ENCODE measurements at places on chromosomes 2 and 18. TPM values are rescaled to one million over a fixed set of nuclear protein-coding genes. Genes with fewer than 3 reads are reported as not detected.

DNA sequence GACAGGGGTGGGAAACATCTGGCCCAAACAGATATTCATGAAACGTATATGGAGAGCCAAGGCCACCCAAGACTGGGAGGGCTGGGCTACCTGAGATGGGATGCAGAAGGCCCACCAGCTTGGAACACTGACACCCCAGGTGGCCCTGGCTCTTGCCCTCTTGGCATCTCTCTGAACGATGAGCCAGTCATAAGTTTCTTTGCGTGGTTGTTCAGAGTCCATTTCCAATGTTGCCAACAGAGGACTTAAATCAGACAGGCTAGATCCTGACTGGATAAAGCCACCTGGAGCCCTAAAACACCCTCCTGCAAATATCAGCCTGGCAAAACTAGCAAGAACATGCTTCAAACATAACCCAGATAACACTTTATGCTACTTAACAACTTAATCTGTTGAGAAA is 42.6 kb downstream of the LPIN2 start:
- H3K27ac ChIP-seq, result peak overlapping the region; percentile 89
- peak overlapping the region; percentile 88 for H3K4me3 ChIP-seq
- peaks cover 82% of the 10 kb centered on the region for H3K36me3 ChIP-seq
- peaks cover 55% of the 10 kb centered on the region for H3K4me1 ChIP-seq

DNA sequence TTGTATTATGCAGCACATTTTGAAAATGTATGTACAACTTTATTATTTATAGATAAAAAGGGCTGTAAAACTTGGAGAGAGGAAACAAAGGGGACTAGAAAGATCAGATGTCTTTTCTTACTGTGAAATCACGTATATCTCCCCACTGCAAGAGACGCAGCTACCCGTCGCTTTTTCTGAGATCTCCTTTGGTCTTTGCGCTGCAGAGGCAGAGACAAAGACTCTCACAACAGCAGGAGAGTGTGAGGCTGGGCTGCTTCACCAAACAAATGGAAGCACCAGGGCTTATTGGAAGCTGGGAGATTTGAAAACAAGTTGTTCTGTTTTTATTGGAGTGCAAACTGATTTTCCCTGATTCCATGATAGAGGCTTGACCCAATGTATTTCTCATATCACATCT is 129.0 kb upstream of the PARD3B start:
- no peak for ATAC-seq
- H3K4me3 ChIP-seq, result no peak overlapping the region
- H3K4me1 ChIP-seq, result no peaks in the 10 kb centered on the region
- H3K36me3 ChIP-seq, result no peaks in the 10 kb centered on the region

Gene PROKR1
- not detected for total RNA-seq

GRCh38 chr2:113132414-113133021 is 5.1 kb downstream of the IL1RN start:
- peak overlapping the region; percentile 54 for H3K27ac ChIP-seq
- no peak for ATAC-seq
- no peaks in the 10 kb centered on the region for H3K27me3 ChIP-seq
- H3K36me3 ChIP-seq, result peaks cover 9% of the 10 kb centered on the region
- peaks cover 5% of the 10 kb centered on the region for H3K4me1 ChIP-seq

Gene ABCA12
- not detected for total RNA-seq

Gene FARSB
- total RNA-seq, result 23.2 TPM

GRCh38 chr2:393711-394696 is 106.1 kb upstream of the ALKAL2 start:
- H3K4me3 ChIP-seq, result peak overlapping the region; percentile 81
- ATAC-seq, result peak; percentile 97
- H3K27me3 ChIP-seq, result no peaks in the 10 kb centered on the region
- H3K4me1 ChIP-seq, result peaks cover 10% of the 10 kb centered on the region
- no peaks in the 10 kb centered on the region for H3K36me3 ChIP-seq
- peak overlapping the region; percentile 74 for H3K27ac ChIP-seq

- H3K27me3 ChIP-seq, result peaks cover 3% of the 10 kb centered on the region
- H3K4me3 ChIP-seq, result no peak overlapping the region
- no peak for ATAC-seq
- H3K36me3 ChIP-seq, result no peaks in the 10 kb centered on the region
Observed at GRCh38 chr2:110946902-110947301, 173.8 kb upstream of the BCL2L11 start.

DNA sequence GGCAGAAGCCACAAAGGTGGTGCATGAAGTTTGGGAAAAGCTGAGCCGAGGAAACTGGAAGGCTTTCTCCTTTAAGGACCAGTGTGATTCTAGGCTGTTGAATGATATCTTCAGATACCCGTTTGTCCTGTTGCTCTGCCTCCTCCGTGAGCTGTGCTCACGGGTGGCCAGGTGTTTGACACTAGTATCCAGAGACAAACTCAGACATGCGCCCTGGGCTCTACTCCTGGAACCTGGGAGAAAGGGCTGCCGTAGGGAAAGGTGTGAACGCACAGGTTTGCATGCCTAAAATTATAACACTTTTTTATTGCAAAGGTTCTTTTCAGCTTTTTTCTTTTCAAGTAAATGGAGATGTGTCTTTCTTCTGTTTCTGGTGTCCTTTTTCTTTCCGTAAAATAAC is 81.6 kb downstream of the AGAP1 start:
- H3K36me3 ChIP-seq, result no peaks in the 10 kb centered on the region
- H3K4me3 ChIP-seq, result no peak overlapping the region
- no peak overlapping the region for H3K27ac ChIP-seq
- no peaks in the 10 kb centered on the region for H3K4me1 ChIP-seq
- peaks cover 13% of the 10 kb centered on the region for H3K27me3 ChIP-seq

Gene FZD7
- total RNA-seq, result 1.6 TPM

Gene MYO5B
- total RNA-seq, result 0.29 TPM

DNA sequence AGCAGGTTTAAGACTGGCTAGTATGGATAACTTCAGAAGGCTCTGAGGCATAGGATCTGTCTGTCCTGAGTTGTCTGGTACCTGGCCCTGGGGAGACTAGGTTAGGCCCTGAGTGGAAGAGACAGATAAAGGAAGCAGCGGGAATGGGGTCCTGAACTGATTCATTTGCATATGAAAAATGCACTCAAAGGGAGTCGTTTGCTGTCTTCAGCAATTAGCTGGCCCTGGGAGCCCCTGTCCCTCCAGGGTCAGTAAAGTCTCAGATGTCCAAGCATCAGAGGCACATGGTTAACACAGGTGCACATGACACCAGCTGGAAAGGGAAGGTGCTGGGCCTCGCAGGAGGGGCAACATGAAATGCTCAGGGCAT is 172.4 kb downstream of the ACOXL start:
- H3K36me3 ChIP-seq, result no peaks in the 10 kb centered on the region
- H3K4me3 ChIP-seq, result no peak overlapping the region
- peaks cover 6% of the 10 kb centered on the region for H3K4me1 ChIP-seq

DNA sequence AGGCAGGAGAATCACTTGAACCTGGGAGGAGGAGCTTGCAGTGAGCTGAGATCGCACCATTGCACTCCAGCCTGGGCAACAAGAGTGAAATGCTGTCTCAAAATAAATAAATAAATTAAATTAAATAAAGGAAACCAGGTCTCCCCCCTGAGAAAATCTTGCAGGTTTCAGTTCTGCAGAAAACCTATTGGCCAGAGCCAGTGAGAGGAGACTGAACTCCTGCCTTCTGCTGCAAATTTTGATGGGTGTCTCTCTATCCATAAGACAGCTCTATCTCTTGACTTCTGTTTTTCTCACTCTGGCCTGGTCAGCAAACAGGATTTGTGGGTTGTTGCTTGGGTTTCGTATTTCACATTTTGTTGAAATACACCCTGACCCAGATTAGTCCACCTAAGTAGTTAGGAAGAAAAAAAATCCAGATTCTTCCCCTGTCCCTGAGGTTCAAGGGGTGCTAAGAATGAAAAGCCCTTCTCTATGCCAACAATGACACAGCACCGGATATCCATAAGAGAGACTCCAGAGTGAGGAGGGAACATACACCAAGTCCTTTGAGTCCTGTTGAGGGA is 86.7 kb upstream of the MAP4K4 start:
- ATAC-seq, result no peak
- H3K27ac ChIP-seq, result no peak overlapping the region
- no peaks in the 10 kb centered on the region for H3K27me3 ChIP-seq
- no peaks in the 10 kb centered on the region for H3K4me1 ChIP-seq
- no peak overlapping the region for H3K4me3 ChIP-seq

GRCh38 chr2:226272435-226272834 is 527.2 kb downstream of the IRS1 start:
- no peaks in the 10 kb centered on the region for H3K36me3 ChIP-seq
- H3K4me3 ChIP-seq, result no peak overlapping the region
- no peak overlapping the region for H3K27ac ChIP-seq
- peaks cover 20% of the 10 kb centered on the region for H3K27me3 ChIP-seq

- no peak within 1 kb of the TSS for H3K4me3 ChIP-seq
- no peak for ATAC-seq
- H3K36me3 ChIP-seq, result no peaks in the 10 kb centered on the region
- no peaks in the 10 kb centered on the region for H3K4me1 ChIP-seq
Observed at GRCh38 chr2:233728723-233729301, at the start of gene UGT1A3. TSS of gene UGT1A3 (plus strand) at chr2:233729042. CDS start at chr2:233729127, 85 bp downstream.

- H3K4me1 ChIP-seq, result no peaks in the 10 kb centered on the region
- no peak overlapping the region for H3K4me3 ChIP-seq
- ATAC-seq, result no peak
Observed at GRCh38 chr2:71891155-71891554, 256.5 kb downstream of the CYP26B1 start.

GRCh38 chr2:54429054-54429453 is 27.1 kb upstream of the SPTBN1 start:
- ATAC-seq, result no peak
- no peak overlapping the region for H3K4me3 ChIP-seq
- no peak overlapping the region for H3K27ac ChIP-seq
- no peaks in the 10 kb centered on the region for H3K36me3 ChIP-seq

Gene TDRD15
- not detected for total RNA-seq

Data from activated T-helper 17 cell treated with anti-CD3 and anti-CD28 coated beads, Interleukin-2, amount 50 U/mL, for 72 hours (primary cell).